ENCODE measurements at places on chromosomes 7 and 10.

DNA sequence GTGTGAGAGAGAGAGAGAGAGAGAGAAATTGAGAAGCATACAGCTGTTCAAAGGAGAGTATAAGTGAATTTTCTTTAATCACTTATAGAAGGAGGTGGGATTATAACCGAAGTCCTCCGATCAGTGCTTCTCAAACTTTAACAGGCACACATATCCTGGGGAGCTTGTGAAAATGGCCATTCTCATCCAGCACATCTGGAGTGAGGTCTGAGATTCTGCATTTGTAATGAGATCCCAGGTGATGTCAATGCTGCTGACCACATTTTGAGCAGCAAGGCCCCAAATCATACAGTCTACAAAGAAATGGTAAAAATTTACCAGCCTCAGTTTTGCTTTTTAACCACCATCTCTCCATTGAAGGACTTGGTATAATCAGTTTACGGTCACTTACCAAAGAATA, 219.0 kb downstream of the PTEN start:
- DNase-seq: no peak

- no peak for DNase-seq
Measured at GRCh38 chr10:104824380-104825006, 183.4 kb downstream of the SORCS3 start.

DNA sequence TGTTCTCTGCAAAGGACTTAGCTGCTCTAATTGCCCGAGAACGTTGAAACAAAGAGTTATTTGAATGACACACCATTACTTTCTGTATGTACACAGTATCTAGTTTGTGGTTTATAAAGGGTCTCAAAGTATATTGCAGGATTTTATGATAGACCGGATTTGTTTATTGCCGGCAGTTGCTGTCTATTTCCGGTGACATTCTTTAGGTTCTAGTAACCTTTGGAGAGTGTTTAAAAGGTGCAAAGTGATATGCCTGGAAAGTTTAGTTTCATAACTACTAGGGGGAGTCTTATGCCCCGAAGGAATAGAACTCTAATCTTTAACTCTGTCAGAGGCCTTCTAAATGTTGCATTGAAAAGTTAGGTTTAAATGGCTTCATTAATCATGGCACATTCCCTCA, 63.8 kb downstream of the PAPSS2 start:
- no peak for DNase-seq

DNA sequence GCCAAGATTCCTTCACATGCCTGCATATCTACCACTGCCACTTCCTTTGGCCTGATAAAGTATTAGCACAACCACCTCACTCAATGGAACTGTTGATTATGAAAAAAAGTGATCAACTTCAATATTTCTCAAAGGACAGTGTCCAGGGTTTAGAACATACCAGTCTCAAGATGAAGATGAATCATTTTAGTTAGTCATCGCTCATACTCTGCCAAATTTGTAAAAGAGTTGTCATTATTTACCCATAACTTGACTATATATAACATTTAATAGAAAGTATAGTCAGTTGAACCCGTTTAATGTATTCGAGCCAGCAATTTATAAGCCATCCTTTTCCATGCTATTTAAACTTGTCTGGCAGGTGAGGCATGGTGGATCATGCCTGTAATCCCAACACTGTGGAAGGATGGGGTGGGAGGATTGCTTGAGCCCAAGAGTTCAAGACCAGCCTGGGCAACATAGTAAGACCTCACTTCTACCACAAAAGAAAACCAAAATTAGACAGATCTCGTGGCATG, 33.2 kb downstream of the SPAM1 start:
- DNase-seq: no peak

DNA sequence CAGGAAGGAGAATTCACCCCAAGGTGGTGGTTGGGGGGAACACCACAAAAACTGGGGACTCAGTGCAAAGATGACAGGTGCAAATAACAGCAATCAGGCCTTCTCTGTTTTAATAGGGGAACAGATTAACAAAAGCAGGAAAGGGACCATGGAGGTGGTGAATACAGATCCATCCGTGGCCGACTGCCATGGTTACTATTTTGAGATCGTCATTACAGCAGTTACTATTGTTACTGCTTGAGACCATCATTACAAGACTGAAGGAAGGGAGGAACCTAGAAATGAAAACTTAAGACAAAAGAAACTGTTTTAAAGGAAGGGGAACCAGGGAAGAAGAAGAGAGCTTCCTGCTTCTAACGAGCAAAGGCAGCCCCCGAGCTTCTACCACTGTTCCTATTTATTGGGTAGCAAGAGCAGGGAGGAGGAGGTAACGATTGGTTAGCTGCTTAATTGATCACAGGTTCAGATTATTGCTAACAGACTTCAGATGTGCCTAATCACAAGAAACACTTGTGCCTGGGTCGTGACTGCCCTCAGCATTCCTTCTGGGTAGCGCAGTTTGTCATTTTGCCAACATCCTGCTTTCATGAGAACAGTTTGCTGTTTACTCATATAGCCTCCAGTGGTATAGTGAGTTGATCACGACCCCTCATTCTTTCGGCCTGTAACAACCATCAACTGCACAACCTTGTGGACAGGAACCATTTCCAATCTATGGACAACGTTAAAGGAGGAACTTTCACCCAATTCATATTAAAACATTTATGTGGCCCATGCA, 216.3 kb downstream of the CHCHD3 start:
- DNase-seq: no peak

GRCh38 chr7:108132551-108133265, 2.5 kb upstream of the LAMB4 start:
- no peak for DNase-seq

DNA sequence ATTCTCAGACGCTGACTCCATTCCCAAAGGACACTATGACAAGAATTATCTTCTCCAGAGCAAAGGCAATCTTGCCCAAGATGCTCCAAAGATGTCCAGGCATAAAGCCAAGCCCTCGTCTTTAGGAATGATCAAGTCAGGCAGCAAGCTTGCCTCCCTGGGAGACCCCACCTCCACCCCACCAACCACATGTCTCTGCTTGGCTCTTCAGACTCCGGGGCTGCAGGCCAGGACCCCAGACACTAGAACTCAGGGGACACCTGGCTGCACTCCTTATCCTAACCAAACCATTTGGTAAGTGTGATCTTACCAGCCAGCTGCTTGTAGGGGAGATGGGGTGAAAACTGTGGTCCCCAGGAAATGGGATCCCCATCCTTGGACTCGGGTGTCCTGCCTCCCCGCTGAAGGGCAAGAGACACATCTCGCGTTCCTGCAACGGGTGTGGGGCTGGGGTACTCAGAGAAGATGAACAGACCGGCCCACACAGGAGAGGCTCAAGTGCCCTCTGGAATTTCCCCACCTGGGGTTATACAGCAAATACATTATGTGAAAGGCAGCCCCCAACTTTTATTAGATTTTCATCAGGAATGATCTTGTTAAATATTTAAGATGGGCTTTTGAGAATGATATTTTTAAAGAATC, 55.7 kb downstream of the INSIG1 start:
- DNase-seq: no peak

- peak; percentile 12 for DNase-seq
Measured at GRCh38 chr10:103193820-103194529, 903 bp upstream of the NT5C2 start.

DNA sequence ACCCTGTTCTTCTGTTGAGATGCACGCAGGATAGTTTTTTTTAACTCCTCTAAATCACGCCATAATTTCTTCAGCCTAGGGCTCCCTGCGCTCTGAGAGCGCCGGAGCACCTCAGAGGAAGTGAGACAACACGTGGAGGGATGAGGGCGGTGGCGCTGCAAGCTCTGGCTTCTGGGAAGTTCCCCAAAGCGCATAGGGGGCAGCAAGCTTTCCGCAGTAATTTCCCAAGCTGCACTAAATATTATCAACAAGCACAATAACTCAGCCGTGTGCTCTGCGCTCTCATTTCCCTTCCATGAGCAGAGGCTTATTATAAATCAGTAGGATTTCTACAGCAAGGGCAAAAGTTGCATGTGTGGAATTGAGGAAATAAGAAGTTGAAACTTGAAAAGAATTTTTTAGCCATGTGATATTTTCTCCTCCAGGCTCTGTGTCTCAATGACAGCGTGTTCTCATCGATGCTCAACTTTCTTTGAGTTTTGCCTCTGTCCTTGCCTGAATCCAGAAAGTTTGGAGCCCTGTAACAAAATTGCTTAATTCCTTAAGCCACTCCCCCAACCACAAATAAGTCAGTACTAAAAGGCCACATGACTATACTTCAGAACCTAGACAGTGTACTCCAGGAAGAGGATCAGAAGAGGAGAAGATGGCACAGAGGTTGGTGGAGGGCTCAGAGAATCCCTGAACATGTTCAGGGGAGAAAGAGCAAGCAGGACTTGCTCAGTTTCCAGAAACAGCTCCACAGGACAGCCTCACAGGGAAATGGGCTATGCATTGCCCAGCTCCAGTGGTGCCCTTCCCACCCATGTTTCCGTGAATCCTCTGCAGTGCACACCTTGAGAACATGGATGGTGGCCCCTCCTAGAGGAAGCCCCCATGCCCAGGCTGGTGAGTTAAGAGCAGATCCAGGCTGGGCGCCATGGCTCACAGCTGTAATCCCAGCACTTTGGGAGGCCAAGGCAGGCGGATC, 221.5 kb upstream of the GHITM start:
- no peak for DNase-seq

GRCh38 chr10:120462018-120462682, 5.1 kb downstream of the PLPP4 start:
- DNase-seq: no peak

DNA sequence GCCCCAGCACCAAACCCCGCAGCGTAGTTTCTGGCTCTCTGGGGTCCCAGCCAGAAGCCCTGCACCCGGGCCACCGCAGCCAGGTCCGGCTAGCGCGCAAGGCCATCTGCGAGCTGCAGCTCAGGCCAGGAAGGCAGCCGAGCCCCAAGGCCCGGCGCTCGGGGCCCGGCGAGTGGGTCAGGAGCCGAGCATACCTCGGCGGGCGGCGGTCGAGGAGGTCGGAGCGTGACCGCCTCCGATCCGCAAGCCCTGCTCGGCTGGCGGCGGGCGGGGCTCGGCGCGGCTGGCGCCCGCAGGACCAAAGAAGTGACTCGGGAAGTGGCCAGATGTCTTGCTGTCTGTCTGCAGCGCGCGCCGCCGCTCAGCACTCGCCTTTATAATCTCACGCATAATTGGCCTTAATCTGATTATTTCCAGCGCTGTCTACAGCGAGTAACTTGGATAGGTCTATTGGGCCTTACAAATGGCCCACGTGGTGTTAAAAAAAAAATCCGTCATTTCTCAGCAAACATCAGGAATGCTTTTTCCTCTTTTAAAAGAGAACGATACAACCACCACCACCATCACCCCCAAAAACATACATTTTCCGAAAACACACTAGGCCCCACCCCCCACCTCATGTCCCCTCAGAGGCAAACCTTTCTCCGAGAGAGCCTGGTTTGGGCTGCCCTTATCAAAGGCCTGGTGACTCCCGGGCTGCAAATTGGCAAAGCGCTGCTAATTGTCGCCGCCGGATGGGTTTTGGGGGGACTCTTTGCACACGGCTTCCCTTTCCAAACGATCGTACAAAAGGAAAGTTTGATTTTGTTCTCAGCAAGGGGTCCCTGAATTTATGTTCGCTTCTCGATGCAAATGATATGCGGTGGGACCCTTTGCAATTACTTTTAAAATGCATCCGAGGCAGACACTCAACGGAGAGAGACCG, at the start of gene DRGX:
TSS of gene DRGX (minus strand) at position 349 of the 925 bp plus-strand sequence. CDS start 649 bp downstream, outside the sequence.
- DNase-seq: no peak

DNA sequence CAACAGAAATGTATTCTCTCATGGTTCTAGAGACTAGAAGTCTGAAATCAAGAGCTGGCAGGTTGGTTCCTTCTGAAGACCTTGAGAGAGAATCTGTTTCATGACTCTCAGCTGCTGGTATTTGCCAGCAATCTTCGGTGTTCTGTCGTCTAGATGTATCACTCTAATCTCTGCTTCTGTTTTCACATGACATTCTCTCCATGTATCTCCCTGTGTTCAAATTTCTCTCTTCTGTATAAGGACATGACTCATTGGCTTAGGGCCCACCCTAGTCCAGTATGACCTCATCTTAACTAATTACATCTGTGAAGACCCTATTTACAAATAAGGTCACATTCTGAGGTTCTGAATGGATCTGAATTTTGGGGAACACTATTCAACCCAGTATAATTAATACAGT, 82.3 kb downstream of the ANKRD7 start:
- no peak for DNase-seq

DNA sequence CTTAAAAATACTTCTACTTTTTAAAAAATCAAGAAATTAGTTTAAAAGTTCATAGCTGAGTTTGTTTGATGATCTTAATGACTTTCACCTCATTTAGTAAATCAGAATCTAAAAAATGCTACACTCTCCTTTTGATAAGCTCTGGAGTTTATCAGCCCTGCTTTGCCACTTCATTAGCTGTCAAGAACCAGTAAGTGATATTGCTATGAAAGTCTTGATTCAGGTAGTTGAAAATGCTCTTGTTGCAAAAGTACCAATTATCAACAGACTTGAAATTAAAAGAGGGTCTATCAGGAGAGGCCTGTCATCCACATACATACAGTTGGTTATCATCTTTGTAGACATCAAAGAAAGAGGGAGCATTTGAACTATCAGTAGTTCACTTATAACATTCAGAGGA, 41.6 kb downstream of the SEMA3A start:
- no peak for DNase-seq

DNA sequence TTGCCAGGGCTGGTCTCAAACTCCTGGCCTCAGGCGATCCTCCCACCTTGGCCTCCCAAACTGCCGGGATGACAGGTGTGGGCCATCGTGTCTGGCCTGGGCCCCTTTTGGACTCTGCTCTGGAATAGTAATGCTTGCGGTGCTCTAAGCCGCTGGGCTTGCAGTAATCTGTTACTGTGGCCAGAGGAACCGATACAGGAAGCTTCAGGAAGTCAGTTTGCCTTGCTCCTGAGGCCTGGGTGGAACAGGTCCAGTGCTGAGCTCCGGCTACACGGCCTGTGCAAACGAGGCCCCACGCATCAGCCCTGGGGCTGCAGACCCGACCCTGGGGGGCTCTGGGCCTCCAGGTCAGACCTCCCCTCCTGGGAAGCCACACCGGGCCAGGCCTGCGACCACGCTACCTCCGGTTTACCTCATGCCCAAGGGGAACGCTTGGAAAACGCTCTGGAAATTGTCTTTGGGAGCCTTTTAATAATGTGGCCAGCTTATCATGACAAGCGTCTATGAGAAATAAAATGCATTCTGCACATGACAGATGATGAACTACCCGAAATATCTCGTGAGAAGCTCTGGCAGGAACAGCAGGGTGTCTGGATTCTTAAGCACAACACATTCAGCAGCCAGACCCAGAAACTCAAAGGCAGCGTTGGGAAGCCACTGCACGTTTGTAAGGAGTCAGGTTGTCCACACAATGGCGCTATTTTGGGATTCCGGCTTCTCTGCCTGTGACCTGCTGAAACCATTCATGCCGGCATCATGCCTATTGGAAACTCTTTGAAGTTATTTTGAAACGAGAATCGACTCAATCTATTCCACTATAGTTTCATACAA, 10.1 kb upstream of the ADAP1 start:
- DNase-seq: no peak

GRCh38 chr7:24405002-24405401, 121.0 kb downstream of the NPY start:
- DNase-seq: no peak

GRCh38 chr7:101688183-101688831, 59.2 kb upstream of the MYL10 start:
- DNase-seq: peak; percentile 92

All from GM12892 (cell line).